Activated naive CD8-positive, alpha-beta T cell treated with anti-CD3 and anti-CD28 coated beads, Interleukin-2, amount 50 U/mL, for 24 hours (primary cell): ENCODE measurements at places on chromosomes 7 and 10.

GRCh38 chr7:25839084-25839769, 312.8 kb upstream of the NFE2L3 start:
- H3K27ac ChIP-seq: no peak overlapping the region
- H3K36me3 ChIP-seq: no peaks in the 10 kb centered on the region
- H3K4me1 ChIP-seq: no peaks in the 10 kb centered on the region

GRCh38 chr10:76311752-76312636, 880.6 kb downstream of the LRMDA start:
- no peak overlapping the region for H3K4me3 ChIP-seq
- peaks cover 2% of the 10 kb centered on the region for H3K27me3 ChIP-seq
- DNase-seq: no peak

DNA sequence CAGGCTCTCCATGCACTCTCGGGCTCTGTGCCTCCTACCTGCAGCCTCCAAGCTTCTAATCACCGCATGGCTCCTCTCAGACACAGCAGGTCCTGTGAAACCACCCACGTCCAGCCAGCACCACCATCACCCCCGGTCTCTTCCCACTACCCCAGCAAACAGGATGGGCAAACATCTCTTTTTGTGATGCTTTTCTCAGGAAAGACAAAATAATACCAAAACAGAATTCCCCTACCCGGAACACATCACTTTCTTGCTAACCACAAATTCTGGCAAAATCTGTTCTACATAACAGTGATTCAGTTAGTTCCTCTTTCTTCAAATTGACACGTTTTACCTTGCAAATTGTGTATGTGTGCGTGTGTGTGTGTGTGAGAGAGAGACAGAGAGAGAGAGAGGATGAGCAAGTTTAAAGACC, 6.5 kb downstream of the SNX8 start:
- H3K27ac ChIP-seq: peak overlapping the region; percentile 76
- peaks cover 23% of the 10 kb centered on the region for H3K4me1 ChIP-seq
- H3K36me3 ChIP-seq: peaks cover 12% of the 10 kb centered on the region

GRCh38 chr10:62259998-62260397, 8.6 kb downstream of the RTKN2 start:
- no peaks in the 10 kb centered on the region for H3K4me1 ChIP-seq
- H3K36me3 ChIP-seq: no peaks in the 10 kb centered on the region
- no peak overlapping the region for H3K4me3 ChIP-seq
- H3K27me3 ChIP-seq: peaks cover 1% of the 10 kb centered on the region
- H3K27ac ChIP-seq: no peak overlapping the region

- H3K4me1 ChIP-seq: peaks cover 10% of the 10 kb centered on the region
- peak; percentile 46 for DNase-seq
- peak overlapping the region; percentile 24 for H3K4me3 ChIP-seq
- H3K27ac ChIP-seq: no peak overlapping the region
- H3K27me3 ChIP-seq: no peaks in the 10 kb centered on the region
- H3K36me3 ChIP-seq: peaks cover 12% of the 10 kb centered on the region
These were observed 164.4 kb downstream of the GLRX3 start for GRCh38 chr10:130300608-130301020.

DNA sequence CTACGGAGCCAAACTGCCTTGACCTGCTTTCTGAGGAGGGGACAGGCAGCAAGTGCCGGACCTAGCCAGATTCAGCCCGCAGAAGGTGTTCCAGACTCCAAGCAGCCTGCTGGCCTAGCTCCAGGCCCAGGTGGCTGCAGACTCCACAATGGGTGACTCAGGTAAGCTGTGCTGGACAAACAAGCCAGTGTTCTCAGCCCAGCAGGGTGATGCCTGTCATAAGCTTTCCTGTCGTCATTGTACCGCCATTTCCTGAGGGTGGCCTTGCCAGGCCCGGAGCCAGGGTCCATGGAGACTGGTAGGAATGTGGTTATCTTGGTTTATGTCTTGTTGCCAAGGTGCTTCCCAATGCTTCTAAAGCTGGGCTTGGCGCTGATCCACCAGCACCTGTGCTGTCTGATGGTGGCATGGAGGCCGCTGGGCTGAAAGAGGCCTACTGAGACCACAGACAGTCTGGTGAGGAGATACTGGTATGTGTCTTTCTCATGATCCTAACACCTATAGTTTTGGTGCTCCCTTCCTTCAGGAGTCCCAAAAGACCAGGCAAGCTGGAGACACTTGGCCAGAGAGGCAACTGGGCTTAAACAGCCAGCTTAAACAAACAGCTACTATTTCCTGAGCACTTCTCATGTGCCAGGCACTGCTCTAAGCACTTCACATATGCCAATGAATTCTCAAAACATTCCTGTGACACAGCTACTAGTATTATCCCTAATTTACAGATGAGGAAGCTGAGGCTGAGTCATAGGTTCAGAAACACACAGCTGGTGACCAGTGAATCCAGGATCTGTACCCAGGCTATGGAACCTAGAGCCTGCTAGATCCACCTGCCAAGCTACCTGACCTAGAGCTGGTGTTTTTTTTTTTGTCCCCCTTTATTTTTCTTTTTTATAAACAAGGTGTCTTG, 42.0 kb downstream of the ZC3HC1 start:
- H3K27me3 ChIP-seq: no peaks in the 10 kb centered on the region
- peak overlapping the region; percentile 88 for H3K27ac ChIP-seq

GRCh38 chr7:106891548-106892410, 26.7 kb downstream of the PIK3CG start:
- H3K4me1 ChIP-seq: peaks cover 33% of the 10 kb centered on the region
- peaks cover 58% of the 10 kb centered on the region for H3K36me3 ChIP-seq
- H3K27ac ChIP-seq: no peak overlapping the region
- no peaks in the 10 kb centered on the region for H3K27me3 ChIP-seq
- no peak for DNase-seq

DNA sequence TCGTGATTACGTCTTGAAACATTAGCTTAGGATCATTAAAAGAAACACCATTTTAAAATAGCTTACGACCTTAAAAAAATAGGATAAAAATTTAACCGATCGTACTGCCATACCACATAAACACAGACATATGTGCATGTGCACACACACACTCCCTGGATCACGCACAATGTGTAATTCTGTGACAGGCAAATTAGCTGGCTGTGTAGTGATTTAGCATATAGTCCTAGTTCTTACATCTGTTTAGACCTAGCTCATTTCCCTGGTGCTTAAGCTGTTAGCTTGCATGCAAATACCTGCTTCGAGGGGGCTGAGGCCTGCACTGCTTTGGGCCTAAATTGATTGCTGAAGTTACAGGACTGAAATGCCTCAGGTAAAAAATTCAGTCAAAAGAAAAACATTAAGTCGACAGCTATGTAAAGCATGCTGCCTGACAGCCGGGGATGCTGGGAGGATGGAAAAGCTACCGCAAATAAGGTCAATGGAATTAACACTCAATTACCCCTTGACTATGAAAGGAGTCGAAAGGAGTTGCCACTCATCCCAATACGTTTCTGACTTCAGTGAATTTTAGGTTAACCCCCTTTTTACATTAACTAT, 267.1 kb upstream of the FZD8 start:
- H3K4me3 ChIP-seq: no peak overlapping the region
- H3K4me1 ChIP-seq: no peaks in the 10 kb centered on the region
- no peaks in the 10 kb centered on the region for H3K36me3 ChIP-seq
- H3K27me3 ChIP-seq: peaks cover 2% of the 10 kb centered on the region

DNA sequence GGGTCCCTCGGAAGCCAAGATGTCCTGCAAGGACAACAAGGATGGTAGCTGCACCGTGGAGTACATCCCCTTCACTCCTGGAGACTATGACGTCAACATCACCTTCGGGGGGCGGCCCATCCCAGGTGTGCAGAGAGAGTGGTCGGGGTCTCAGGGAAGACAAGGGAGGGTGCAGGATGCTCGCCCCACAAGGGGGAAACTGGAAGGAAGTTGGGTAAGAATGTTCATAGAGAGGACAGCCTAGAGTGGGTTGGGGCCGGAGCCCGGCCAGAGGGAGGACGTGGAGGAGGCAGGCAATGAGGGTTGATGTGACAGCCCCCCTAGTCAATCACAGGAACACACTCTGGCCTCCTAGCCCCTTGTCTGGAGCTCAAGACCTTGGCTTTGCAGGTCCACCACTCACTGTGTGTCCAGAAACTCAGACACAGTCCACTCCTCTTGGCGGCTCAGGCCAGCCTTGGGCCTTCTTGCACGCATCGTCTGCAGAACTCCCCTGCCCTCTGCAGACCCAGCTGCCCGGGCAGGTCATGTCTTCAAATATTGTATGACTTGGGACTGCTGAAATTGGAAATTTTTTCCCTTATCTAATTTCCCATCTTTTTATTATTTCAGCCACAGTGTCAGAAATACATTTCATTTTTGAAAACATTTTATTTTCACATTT, 15.7 kb upstream of the ATP6V1F start:
- H3K36me3 ChIP-seq: no peaks in the 10 kb centered on the region
- peaks cover 1% of the 10 kb centered on the region for H3K4me1 ChIP-seq
- H3K27me3 ChIP-seq: no peaks in the 10 kb centered on the region
- no peak overlapping the region for H3K4me3 ChIP-seq

DNA sequence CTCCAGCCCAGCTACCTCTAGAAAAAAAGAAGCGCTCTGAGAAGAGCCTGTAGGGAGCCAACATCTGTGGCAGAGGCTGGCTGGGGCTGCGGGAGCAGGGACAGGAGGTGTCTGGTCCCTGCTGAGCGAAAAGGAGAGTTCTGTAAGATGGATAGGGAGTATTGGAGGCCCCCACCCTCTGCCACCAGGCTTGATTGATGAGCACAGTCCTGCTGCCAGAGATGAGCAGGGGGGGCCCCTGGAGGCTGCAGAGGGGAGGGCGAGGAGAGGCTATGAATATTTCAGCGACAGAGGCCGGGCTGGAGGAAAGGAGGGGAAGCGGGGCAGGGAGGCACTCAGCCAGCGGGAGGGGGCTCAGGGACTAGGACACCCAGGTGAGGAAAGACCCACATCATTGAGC, 44.5 kb upstream of the HSPB1 start:
- no peak overlapping the region for H3K4me3 ChIP-seq
- H3K27me3 ChIP-seq: peaks cover 37% of the 10 kb centered on the region
- no peak overlapping the region for H3K27ac ChIP-seq

DNA sequence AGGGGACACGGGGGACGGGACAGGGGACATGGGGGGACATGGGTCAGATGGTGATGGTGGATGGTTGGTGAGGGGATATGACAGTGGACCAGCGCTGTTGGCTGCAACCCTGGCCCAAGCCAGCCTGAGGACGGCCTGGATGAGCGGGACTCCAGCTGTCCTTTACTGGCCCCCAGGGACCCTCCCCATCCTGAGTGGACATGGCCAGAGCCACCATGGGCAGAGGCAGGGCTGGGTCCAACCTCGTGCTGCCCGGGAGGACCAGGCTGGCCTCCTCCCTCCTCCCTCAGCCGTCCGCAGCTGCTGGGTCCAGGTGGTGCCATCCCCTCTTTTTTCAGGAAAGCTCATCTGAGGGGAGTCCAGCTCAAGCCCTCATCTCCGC, 30.4 kb downstream of the GET4 start:
- no peak overlapping the region for H3K27ac ChIP-seq
- no peak overlapping the region for H3K4me3 ChIP-seq
- no peaks in the 10 kb centered on the region for H3K27me3 ChIP-seq
- H3K36me3 ChIP-seq: peaks cover 4% of the 10 kb centered on the region

DNA sequence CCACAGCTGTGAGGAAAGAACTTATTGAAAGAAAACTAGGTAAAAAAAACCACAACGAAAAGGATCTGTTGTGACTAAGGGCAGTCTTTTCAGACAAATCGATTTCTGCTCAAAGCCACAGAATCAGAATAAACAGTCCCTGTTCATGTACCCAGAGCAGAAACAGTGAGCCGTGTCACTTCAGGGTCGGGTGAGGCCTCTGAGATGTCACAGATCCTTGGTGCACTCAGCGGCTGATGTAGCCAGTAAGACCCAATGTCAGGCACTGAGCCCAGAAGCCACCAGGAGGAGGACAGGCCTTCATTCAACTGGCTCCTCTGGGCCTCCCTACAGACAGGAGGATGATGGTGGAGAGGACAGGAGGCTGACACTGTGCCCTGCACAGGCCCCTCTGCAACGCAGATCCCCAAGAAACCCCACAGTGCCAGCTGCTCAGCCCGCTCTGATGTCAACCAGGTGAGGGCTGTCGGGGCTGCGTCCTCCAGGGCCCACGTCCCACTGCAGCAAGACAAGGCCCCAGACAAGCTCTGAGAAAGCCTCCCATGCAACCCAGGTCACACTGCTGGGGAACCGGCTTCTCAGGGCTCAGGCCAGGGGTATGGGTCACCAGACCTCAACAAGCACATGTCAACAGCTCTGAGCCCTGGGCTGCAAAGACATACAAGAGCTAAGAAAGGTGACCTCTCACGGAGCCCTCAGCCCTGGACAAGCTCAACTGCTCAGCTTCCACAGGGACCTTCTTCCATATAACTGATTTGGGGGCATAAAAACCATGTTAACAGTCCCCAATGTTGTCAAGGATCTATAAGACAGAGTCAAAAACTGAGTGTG, 190.6 kb downstream of the PARD3 start:
- H3K36me3 ChIP-seq: no peaks in the 10 kb centered on the region
- no peaks in the 10 kb centered on the region for H3K27me3 ChIP-seq
- H3K27ac ChIP-seq: no peak overlapping the region
- no peak for DNase-seq

DNA sequence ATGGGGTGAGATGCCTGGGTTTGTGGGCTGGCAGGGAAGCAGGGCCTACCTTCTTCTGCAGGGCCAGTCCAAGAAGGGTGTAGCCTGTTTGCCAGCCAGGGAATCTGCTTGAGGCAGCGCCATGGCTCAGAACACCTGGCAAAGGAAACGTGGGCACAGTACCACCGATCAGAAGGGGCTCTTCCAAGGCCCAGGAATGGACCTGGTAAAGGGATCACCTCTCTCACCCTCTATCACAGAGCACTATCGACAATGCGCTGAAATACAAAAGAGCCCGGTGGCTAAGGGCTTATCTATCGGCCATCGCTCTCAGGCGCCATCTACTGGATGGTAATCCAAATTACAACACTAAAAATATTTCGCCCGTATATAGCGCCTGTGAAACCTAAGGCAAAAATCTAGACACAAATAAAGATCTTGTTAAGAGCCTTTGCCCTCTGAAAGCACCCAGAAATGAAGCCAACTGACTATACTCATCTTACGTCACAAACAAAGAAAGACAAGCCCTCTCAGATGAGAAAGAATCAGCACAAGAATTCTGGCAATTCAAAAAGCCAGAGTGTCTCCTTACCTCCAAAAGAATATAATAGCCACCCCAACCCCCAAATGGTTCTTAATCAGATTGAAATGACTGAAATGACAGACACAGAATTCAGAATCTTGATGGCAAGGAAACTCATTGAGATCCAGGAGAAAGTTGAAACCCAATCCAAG, 217.8 kb upstream of the HPS1 start:
- peak; percentile 14 for DNase-seq
- peaks cover 20% of the 10 kb centered on the region for H3K27me3 ChIP-seq
- no peaks in the 10 kb centered on the region for H3K4me1 ChIP-seq

DNA sequence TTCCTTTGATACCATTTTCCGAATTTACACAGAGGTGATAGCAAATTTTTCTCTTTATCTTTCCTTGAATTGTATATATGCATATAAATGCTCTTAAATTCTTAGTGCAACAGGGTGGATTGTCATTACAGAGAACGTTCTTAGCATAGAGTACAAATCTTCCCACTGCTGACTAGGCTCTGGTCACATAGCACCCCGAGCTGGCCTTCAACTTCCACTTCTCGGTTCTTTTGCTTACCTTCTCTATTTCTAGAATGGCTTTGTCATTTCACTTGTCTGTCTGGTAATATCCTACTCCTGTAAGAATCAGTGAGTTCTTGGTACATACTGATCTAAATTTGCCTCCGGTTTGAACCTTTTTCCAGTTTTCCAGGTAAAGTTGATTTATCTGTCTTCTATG, 13.4 kb downstream of the ADIRF start:
- H3K4me3 ChIP-seq: no peak overlapping the region
- H3K27me3 ChIP-seq: peaks cover 2% of the 10 kb centered on the region
- no peaks in the 10 kb centered on the region for H3K4me1 ChIP-seq
- DNase-seq: no peak
